NCI-H1694 (cell line): ENCODE measurements at places on chromosomes 11 and 22.

GRCh38 chr22:27270818-27271510, 530.6 kb downstream of the MN1 start:
- peak; percentile 47 for DNase-seq

DNA sequence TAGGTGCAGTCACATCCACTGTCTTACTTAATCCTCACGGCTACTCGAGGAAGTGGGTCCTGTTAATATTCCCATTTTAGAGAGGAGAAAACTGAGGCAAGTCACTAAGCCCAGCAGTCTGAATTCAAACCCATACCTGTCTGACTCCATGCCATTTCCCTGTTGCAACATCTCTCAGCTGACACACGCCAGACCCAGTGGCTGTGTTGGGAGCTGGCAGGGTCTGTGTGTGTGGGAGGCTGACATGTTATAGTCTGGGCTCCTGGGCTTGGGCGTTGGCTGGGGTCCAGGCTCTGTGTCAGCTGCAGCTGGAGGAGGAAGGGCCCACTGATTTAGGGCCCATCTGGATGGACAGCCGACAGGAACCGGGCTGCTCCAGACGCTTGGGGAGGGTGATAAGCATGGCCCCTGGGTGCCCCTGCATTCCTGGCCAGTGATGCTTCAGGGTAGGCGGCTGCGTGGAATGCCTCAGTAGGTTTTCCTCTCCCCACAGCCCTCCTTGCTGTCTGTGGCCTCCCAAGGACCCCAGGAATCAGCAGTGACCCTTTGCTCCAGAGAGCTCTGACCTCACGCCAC, 562.5 kb downstream of the MN1 start:
- DNase-seq = peak; percentile 76

DNA sequence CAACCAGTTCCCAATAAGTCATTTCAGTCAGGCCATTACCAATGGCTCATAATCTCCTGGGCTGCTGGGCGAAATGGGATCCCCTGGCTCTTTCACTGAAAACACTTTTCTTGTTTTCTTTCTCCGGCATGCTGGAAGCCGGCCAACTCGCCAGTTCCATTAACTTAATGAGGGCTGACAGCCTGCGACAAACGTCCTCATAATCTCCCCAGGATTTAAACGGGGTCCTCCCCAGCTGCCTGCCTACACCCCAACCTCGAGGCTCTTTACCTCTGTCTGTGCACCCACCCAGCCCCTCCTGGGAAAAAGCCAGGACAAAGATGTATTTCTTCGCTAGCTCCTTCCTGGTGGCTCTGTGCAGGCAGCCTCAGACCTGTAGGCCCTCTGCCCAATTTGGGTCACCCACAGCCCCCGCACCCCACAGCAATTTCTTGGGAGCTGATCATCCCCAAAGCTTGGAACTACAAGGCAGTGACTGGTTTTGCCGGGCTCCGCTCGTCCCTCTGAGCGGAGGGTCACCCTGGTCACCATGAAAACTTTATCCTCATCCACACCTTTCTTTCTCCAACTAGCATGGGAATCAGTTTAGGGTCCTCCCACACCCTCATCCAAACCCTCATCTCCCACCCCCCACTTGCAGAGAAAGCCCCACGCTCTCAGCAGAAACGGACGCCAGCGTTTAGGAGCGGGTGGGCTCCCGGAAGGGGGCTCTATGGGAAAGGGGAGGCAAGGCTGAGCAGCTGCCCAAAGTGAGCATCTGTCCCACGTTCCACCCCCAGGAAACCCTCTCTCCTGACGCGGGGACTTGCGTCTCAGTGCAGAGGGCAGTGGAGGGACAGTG, 51.1 kb upstream of the KCNQ1OT1 start:
- DNase-seq = peak; percentile 1

GRCh38 chr11:126104420-126104819, 41.8 kb upstream of the CDON start:
- DNase-seq = no peak

GRCh38 chr11:133693110-133693509, 152.2 kb downstream of the SPATA19 start:
- DNase-seq = no peak

- no peak for DNase-seq
Measured at GRCh38 chr11:116725434-116726221, 47.2 kb downstream of the BUD13 start.

GRCh38 chr11:134388590-134388989, 23.5 kb downstream of the B3GAT1 start:
- DNase-seq = no peak

GRCh38 chr11:63682066-63683021, 1.0 kb downstream of the RTN3 start:
- DNase-seq = peak; percentile 4

DNA sequence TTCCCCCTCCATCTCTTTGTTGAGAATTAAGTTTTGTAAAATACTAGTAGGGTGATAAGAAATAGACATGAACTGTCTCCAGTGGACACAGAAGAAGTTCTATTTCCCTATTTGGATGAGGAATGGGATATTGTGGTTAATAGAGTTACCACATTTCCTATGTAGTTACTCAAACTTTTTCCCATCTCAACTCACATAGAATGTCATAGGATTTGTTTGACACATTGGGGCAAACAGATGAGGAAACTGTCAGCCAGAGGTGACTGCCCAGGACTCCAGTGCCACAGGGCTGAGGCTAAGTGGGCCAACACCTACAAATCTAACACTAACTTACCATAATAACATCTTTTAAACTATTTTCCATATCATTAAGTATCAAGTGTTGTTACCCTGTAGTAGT, 58.3 kb downstream of the CCDC83 start:
- DNase-seq = no peak

DNA sequence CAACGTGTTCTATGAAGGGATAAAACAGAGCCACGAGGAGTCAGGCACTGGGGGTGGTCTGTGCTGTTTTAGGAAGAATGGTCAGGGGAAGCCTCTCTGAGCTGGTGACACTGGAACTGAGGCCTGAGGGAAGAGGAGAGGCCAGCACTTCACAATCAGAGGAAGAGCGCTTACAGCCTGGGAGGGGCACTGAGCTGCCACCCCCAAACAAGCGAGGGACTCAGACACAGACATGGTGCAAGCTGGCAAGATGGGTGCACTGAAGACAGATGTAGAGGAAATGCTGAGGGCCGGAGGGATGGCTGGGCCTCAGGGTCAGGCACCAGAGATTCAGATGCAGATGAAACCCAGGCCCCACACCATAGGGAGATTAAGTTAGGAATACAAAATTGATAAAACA, 40.0 kb upstream of the TP53I11 start:
- DNase-seq = no peak

DNA sequence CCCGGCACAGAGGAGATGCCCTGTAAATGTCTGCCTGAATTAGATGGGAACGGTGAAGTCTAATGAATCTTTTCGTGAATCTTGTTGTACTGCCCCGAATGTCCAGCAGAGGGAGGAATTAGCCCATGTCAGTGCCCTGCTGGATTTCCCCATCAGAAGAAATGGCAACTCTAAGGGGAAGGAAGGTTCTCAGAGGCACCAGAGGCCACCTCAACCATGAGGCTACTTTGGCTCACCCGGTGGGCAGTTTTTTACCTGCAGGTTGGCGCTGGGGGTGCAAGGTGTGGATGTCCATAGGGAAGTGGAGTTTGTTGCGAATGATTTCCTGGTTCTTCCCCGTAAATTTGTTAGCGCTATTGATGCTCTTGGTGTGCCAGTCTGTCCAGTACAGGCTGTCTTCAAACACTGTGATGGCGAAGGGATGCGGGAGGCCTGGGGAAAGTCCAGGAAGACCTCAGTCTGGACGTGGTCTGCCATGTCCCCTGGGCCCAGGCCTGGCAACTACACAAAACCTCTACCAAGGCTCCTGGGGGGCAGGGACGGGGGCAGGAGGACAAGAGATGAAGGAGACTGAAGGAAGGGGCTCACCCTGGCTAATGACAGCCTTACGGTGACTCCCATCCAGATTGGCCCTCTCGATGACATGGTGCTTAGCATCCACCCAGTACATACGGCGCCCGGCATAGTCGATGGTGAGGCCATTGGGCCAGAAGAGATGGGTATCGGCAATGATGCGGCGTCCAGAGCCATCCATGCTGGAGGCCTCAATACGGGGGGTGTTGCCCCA, 28.5 kb downstream of the LRP4 start:
- DNase-seq = peak; percentile 79

DNA sequence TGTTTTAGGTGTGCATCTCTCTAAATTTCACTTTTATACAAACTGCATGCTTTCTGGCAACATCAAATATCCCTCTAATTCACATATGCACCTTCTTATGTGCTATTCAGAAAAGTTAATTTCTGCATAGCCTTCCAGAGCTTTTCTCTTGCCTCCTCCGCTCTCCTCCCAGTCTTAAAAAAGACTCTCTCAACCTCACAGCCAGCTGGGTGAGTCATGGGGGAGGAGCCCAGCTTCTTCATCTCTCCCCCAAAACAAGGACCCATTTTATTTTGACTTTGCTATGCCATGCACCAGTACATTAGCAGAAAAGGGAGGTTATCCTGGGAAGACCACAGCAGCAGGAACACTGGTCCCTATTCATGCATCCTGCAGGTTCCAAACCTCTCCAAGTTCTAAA, 234.4 kb downstream of the KCNA4 start:
- no peak for DNase-seq

DNA sequence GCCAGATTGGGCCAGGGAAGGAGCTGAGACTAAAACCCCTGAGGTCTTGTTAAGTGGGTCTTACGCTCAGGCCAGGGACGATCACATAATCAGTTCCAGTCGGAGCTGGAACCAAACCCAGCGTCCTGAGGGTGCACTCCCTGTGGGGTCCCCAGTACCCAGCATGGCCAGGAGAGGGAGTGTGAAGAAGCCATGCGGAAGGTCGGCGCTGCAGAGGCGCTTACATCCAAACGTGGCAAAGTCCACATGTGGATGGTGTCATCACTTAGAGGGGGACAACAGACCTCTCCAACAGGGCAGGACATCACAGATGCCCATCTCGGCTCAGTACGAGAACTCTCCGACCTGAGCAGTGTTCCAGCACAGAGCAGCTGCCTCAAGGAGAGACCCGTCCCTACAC, 8.3 kb downstream of the ATP5MGL start:
- no peak for DNase-seq

DNA sequence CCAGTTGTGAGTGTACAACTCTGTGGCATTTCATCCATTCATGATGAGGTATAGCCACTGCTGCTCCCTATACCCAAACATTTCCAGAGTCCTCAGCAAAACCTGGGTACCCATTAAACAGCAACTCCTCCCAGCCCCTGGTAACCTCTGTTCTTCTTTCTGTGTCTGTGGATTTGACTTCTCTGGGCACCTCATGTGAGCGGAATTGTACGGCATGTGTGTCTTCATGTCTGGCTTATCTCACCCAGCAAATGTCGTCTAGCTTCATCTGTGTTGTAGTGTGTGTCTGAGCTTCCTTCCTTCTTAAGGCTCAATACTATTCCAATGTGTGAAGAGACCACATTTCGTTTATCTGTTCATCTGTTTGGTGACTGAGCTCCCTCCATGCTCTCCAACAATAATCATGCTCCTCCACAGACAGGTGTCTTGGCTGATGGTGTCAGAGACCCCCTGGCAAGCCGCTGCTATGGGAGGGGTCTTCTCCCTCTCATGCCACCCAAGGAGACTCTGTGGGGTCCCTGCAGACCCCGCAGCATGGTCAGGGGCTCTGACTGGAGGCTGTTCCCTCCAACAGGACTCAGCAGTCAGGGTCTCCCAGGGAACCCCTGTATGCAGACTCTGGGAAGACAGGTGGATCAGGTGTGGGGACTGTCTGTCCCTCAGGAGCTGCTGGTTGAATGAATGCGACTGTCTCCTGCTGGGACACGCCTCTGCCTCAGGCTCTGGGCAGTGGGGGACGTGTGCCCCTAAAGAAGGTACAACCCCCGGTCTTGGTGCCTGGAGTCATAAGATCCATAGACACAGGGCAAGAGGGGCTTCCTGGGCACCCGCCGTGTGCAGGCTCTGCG, 52.7 kb downstream of the SMIM38 start:
- DNase-seq = no peak

- DNase-seq = no peak
Measured at GRCh38 chr11:36408498-36409136, 101.5 kb downstream of the TRAF6 start.

DNA sequence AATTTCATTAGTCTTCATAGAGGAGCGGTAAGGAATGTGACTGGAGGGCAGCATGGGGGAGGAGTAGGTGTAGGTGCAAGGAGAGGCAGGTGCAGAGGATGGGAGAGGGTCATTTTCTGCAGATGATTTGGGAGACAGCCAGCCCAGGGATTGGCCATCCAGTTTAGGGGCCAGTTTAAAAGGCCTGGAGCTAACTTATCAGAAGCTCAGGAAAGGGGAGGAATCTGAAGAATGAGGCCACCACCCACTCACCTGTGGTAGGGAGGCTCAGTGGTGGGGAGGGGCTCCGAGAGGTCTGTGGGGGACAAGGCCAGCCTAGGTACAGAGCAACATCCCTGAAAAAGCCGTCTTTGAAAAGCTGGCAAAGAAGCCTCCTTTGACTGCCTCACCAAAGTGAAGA, 110.8 kb upstream of the TMEM45B start:
- DNase-seq = no peak

DNA sequence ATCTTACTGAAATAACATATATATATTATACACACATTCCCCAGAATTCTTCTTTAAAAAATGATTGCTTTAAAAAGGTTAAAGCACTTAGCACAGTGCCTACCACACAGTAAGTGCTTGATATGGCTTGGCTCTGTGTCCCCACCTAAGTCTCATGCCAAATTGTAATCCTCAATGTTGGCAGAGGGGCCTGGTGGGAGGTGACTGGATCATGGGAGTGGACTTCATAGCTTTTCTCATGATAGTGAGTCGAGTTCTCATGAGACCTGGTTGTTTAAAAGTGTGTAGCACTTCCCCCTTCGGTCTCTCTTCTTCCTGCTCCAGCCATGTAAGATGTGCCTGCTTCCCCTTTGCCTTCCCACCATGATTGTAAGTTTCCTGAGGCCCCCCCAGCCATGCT, 6.2 kb downstream of the CRYAB start:
- DNase-seq = no peak

DNA sequence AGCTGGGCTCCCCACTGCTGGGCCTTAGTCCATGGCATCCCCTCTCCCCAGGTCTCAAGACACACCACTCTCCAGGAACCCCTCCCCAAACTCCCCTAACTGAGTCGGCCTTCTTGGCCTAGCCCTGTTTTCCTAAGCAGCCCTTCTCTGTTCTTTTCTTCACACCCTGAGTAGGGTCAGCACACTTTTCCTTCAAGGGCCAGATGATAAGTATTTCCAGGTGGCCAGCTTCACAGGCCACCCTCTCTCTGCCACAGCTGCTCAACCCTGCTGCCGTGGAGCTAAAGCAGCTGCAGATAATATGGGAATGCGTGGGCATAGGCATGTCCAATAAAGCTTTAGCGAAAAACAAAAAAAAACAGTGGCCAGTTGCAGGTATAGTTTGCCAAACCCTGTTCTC, 24.1 kb downstream of the DGCR2 start:
- DNase-seq = no peak
